ENCODE measurements at places on chromosomes 3 and 15.
A peak's percentile ranks its signal among the peaks of the same experiment; 100 is the strongest.

- peak; percentile 44 for DNase-seq
These were observed 42.4 kb upstream of the RHO start for GRCh38 chr3:129485721-129486663.

DNA sequence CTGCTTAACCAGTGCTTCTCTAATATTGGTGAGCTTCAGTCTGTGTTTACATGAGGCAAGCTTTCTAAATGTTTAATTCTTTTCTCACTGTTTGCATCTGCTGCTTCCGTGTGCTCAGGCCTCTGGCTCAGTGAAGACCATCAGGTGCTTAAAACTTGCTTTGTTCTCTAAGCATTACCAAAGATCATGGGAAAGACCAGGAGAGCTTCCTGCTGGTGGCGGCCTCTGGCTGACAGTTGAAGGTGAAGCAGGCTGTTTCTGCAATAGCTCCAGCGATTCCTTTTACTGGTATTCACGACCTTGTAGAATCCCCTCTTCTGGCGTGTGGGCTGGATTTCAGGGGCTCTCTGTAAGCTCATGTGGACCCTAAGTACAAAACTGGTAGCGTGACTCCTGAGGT lies 45.1 kb downstream of the EDEM1 start:
- no peak for DNase-seq

DNA sequence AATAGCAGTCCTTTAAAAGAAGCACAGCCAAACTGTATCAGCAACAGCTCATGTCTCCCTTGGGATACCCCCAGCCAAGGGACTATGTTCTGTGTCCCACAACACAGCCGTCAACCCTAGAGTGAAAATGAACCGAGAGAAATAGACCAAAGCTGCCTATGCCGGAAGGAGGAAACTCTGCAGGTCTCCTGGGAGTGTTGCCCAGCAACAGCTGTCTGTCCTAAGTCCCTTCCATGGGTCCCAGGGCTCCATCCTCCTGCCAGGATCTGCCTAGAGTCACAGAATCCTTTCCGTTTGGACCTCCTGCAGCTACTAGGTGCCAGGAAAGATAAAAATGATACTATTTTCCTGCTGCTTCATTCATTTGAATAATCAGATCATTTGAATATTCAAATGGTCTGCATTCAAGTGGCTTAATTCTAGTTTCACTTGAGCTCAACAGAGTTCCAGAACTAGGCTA lies 53.1 kb downstream of the TRANK1 start:
- no peak for DNase-seq

DNA sequence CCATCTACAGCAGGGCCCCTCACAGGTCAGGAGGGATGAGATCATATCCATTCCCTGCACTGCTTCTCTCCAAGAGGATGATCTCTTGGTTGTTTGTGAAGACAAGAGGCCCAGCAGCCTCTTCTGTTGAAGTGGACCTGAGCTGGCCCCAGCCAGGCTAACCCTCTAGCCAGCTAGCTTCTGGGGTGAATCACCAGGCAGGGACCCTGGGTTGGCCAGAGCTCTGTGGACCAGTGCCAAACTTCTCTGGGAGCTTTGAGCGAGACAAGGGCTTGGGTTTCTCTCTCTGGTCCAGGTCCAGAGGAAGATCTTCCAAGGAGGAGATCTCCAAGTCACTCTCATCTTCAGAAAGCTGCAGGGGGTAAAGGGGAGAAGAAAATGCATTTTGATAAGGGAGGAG lies 52.7 kb downstream of the CLDN18 start:
- DNase-seq, result no peak

GRCh38 chr15:39171944-39172368 lies 408.9 kb upstream of the THBS1 start:
- DNase-seq, result peak; percentile 43

GRCh38 chr3:144424606-144425005 lies 453.0 kb downstream of the DIPK2A start:
- DNase-seq, result no peak

- DNase-seq, result peak; percentile 48
These were observed 64.9 kb upstream of the POLG start for GRCh38 chr15:89399238-89400115.

DNA sequence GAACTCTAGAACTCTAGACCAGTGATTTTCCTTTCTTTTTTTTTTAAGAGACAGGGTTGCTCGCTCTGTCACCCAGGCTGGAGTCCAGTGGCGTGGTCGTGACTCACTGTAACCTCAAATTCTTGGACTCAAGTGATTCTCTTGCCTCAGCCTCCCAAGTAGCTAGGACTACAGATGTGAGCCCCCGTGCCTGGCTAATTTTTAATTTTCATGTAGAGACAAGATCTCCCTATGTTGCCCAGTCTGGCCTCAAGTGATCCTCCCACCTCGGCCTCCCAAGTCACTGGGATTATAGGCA lies 359.6 kb downstream of the SHQ1 start:
- DNase-seq, result no peak

DNA sequence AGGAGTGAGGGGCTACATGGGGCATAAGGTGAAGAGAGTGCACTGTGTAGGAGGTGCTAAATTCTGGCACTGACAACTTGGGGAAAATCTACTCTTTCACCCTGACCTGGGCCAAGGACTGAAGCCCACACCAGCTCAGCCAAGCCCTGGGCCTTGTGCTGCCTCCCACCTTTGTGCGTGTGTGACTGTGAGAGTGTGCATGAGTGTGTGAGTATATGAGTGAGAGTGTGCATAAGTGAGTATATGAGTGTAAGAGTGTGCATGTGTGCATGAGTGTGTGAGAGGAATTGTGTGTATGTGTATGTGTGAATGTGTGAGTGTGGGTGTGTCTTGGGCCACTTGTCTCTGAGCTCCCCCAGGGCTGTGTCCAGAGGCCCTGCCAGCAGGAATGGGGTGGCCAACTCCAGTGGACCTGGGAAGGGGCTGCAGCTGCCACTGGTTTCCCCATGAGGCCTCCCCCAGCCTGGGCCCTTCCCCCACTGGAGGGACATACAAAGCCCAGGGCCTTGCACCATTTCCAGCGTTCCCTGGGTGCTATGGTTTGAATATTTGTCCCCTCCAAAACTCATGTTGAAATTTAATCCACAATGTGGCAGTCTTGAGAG lies 15.2 kb downstream of the C3orf22 start:
- no peak for DNase-seq

- DNase-seq, result no peak
These were observed 16.4 kb downstream of the HEG1 start for GRCh38 chr3:125039131-125040100.

DNA sequence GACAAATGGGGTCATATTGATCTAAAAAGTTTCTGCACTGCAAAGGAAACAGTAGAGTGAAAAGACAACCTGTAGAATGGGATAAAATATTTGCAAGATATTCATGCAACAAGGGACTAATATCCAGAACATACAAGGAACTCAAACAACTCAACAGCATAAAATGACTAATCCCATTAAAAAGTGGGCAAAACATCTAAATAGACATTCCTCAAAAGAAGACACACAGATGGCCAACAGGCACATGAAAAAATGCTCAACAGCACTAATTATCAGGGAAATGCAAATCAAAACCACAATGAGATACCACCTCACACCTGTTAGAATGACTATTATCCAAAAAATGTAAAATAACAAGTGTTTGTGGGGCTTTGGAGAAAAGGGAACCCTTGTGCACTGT lies 8.8 kb downstream of the SLC12A8 start:
- no peak for DNase-seq

DNA sequence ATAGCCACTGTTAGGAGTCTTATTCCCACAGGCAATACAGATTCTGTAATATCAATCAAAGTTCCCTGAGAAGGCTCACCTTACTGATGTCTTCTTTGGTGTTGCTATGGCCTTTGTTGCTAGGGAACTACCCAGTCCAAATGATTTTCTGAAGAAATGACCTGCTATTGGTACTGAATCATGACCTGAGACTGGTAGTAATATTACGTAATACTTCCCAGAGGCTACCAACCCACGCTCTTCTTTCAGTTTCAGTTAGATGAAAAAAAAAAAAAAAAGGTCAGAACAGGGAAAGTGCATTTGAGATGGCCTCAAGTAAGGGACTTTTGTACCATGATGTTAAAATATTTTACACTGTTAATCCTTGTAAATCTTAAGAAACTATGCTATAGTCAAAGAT lies 1092.5 kb upstream of the EPHA6 start:
- peak; percentile 1 for DNase-seq

DNA sequence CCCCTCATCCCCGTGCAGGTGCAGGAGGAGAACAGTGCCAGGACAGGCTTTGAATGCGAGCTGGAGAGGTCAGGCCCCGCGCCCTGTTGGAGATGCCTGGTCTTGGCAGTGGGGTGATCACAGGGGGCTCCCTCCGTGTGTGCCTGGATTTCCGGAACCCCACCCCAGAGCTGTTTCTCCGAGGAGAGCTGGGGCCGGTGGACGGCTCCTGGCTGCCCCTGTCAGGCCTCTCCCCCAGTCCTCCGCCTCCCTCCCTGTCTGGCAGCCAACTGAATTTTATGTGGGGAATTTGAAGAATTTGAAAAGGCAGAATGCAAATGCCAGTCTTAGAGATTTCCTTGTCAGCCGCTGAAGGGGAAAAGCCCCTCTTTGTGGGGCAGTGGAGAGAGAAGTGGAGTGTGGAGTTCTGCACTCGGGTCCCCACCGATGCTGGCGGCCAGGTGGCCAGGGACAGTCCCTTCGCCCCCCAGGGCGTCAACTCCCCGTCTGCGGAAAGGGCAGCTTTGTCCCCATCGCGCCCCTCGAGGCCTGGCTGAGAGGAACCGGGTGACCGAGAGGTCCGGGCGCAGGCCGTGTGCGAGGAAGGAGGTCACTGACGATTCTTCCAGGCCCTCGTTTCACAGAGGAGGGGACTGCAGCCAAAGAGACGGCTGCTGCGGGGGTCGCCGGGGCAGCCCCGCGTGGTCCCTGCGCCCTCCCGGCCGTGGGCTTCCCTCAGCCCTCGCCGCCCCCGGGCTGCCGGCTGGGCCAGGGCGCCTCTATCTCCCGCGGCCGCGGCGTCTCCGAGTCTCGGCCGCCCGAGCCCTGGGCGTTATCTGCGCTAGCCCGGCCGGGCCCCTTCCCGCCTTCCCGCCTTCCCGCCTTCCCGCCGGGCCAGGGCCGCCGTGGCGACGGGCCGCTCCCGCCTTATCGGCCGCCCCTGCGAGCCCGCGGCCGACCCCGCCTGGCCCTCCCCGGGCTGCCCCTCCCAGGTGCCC lies 56.0 kb upstream of the LCTL start:
- DNase-seq, result no peak

DNA sequence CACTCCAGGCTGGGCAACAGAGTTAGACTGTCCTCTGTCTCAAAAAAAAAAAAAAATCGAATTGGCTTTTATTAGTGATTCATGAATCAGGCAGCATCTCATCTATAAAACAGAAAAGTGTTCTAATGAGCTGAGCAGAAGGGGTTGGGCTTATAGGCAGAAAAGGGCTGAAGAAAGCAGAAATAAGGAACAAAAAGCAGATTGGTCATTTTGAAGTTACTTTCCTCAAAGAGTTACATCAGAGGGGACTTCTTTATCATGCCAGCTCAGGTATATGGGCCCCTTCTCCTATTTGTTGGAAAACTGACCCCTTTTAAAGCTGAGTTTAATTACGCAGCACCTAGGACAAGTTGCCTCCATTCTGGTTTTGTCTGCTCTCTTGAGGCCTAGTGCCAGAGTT lies 722 bp upstream of the POGLUT1 start:
- DNase-seq, result no peak

DNA sequence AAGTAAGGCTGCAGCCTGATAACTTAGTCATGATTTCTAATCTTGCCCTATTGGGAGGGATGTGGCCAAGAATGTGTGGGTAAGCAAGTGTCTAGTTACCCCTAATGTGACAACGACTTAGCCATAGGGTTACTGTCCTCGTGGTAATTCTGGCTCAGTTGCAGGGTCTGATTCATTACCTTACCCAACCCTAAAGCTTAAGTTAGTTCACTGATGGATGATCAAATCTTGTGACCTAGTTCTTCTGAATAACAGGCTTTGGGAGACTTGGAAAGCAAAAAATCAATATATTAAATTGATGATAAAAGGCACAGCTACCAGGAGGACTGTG lies 1.6 kb upstream of the INTS14 start:
- peak; percentile 13 for DNase-seq

DNA sequence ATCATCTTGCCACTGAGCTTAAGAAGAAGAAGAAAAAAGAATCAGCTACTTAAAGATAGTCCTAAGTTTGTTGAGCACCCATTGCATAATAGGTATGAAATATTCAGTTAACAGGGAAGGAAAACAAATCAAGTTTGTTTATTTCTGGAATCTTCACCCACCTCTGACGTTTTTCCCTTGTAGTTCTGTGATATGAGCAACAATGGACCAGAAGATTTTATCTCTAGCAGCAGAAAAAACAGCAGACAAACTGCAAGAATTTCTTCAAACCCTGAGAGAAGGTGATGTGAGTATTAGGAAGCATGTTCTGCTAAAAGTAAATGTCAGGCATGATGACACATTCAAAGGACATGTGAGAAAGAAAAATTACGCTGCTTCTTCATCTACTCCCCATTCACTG lies 3.7 kb downstream of the FANCI start:
- DNase-seq, result no peak

DNA sequence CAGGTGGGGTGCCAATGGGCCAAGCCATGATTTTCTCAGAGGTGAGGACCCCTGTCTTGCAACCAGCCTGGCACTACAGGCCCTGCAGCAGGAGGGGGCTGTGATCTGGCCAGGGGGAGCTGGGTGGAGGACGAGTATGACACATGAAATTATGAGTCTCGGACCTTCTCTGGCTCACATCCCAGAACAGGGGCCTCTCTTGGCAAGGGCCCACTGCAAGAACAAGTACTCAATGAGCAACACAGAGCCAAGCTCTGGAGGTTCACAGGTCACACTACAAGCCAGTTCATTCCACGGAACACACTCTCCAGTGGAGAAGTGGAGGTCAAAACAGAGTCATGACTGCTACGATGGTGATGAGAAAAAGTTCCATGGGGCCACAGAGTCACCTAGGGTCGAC lies 28.3 kb downstream of the CCDC32 start:
- DNase-seq, result no peak

DNA sequence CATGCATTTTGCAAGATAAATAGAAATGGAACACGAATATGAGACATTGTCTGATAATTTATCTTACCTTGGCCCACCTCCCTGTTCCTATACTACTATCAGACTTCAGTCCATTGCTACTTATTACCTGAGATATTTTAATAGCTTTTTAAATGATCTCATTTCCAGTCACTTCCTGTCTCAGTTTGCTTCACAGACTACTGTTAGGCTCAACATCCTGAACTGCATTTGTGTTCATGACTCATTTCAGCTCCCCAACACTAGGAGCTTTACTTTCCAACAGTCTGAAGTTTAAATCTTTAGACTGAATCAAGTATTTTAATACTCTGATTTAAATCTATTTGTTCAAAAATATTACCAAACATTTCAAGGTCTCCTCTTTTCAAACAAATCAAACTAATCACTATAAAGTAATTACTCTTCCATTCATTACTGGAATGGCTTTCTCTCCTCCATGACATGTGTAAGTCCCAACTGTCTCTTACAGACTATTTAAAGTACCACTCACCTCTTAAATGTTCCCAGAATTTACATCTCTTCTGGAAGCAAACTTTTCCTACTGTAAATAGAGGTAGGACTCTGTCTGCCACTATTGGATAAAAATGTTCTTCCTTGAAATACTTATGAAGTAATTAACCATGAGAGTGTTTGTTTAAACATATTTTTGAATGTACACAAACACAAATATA lies 1277.6 kb downstream of the ZPLD1 start:
- no peak for DNase-seq
